Colonic mucosa (tissue), 4 donors: ENCODE measurements at places on chromosomes 7 and 10. TPM values are rescaled to one million over a fixed set of nuclear protein-coding genes. Genes with fewer than 3 reads are reported as not detected.
A peak's percentile ranks its signal among the peaks of the same experiment; 100 is the strongest.

DNA sequence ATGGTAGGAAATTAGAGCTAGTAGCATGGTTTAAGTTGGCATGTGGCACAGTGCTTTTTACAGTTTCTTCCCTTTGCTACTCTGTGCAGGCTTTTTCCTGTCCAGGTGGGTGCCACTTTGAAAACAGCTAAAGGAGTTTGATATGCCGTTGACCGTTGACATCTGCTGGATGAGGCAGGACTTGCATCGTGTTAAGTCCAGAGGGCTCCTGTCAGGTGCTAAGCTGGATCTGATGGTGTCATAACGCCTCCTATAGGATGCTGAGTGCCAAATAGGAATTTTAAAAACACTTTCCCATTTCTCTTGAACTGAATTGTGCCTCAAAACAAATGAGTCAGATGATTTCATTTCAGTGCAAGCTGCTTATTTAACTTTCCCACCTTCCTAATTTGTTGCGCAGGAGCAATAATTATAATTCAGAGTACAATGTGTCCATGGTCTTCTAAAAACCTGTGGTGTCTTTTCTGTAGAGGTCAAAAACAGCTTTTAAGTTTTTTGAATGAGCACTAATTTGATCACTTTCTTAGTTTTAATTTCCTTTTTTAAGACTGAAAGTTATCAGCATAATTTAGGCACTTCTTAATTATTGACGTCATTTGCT lies 178.3 kb downstream of the CDCA7L start:
- peak; percentile 19 for DNase-seq

The AGR2 gene
- total RNA-seq: 1,572 TPM

GRCh38 chr7:107398161-107398560 lies 71.7 kb upstream of the GPR22 start:
- DNase-seq: no peak

DNA sequence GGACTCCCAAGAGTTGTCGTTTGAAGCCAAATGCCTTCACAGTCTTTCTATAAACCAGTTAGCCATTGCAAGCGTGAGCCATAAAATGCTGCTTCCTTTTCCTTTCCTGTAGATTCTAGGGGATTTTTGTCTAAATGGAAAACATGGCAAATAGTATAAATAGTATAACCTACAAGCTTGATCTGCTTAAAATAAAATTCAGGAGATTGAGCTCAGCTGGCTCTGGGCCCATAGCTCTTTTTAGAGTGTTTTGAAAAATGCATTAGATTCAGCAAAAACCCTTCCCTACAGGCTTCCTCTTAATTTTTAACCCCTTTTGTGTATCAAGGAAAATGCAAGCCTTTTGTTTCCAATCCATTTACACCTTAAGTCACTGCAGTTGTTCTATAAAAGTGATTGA lies 190.1 kb upstream of the GDF10 start:
- peak; percentile 5 for DNase-seq

DNA sequence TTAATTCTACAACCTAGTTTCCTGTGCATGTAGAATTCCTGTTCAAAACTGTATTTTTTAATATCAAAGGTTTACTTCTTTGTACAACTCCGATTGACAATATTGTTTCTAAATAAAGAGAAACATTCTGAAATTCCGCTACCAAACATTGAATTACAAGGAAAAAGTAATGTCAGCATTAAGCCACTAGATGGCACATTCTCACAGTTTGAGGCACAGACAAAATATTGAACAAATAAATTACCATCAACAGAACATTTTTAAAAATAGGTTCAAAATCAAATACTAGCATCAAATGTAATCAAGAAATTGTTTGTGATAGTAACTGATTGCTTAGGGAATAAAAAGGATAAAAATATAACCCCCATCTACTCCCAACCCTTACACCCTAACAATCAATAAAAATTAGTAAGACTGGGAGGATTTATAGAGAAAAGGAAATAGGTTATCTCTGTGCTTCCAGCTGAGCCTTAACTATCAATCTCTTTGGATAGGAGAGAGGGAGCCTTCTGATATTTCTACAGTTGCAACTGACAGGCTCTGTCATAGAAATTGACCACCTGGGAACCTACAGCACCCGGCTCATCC lies 86.6 kb upstream of the C7orf33 start:
- DNase-seq: no peak

GRCh38 chr7:36224934-36225858 lies 72.1 kb downstream of the EEPD1 start:
- DNase-seq: no peak

GRCh38 chr10:98139431-98139830 lies 5.0 kb downstream of the R3HCC1L start:
- no peak for DNase-seq

The SPDYE1 gene
- not detected for total RNA-seq

The LYZL1 gene
- total RNA-seq: not detected

GRCh38 chr7:80686576-80686975 lies 48.1 kb downstream of the CD36 start:
- no peak for DNase-seq

The PRLHR gene
- not detected for total RNA-seq

The SPDYE5 gene
- total RNA-seq: not detected

- DNase-seq: no peak
These were observed 7.8 kb downstream of the NODAL start for GRCh38 chr10:70433581-70434280.

The NPFFR1 gene
- total RNA-seq: 0.08 TPM

DNA sequence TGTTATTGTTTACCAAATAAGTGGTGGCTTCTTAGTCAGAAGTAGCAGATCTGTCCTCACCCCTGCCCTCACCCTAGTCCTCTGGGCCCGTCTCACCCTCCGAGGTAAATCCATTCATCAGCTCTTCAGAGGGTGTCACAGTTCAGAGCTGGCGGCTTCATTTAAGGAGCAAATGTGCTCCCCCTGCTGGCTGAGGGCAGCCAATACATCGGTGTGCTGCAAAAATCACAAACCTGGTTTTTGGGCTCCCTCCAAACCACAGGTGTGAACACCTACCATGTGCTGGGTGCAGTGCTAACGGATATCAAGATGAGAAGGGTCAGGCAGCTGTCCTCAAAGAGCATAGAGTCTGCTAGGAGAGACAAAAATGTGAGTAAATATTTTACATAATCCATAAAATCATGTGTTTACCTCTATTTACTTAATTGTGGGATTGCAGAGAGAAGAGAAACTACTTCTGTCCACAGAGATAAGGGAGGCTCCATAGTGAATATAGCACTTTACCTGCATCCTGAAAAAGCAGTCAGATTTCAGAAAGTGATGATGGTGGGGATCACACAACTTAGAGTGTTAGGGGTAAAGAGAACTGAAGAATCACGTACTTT lies 15.5 kb upstream of the CRTAC1 start:
- peak; percentile 46 for DNase-seq

- no peak for DNase-seq
These were observed 12.5 kb downstream of the CCSER2 start for GRCh38 chr10:84340632-84341537.

The ZFAND4 gene
- 11.3 TPM for total RNA-seq

DNA sequence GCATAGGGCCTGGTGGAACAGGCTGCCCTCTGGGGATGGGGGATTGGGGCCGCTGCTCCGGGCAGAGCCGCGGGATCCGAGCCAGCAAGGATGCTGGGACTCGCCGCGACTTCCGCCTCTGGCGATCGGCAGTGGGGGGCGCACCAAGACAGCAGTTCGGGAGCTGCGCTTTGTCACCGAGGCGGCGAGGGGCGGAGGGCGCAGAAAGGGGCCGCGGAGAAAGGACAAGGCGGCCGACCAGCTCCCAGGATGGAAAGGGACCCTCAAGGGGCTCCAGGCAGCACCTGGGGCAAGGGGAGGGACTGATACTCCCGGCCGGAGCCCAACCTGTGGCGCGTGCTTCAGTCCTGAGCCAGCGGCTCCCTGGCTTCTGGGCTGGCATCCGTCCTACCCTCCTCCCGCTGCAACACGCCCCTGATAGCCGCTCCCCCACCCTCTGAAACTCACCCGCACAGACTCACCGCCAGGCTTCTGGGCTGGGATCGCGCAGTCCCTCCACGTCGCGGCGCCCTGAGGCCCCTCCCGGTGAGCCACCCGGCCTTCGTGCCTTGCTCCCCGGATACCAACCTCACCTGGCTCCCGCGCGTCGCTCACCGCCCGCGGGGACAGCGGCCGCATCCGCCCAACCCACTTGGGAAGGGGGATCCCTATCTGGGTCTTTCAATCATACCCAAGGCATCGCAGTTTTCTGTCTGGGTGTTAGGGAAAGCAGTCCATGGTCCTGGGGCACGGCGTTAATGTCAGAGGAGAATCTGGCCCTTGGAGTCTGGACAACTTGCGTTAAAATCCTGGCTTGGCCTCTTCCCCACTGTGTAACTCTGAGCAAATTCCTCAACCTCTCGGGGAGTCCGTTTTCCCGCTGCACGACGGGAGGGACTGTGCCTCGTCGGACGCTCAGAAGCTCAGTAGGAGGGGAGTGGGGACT lies 7.0 kb upstream of the EVX1 start:
- DNase-seq: peak; percentile 75

DNA sequence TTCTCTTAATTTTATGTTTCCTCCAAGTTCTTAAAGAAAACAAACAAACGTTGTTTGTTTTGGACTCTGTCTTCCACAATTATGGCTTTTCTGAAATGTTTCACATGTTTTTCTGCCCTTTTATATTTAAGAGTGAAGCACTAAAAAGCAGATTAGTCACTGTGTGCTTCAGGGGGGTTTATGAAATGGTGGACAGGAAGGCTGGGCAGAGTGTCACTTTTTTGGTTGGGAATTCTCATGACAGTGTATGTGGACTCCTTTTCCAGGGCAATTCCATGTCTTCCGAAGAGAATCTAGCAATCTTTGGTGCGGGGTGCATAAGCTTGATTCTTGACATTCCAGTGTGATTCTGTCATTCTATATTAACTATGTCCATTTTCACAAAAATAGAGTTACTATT lies 669.4 kb downstream of the PARD3 start:
- no peak for DNase-seq

DNA sequence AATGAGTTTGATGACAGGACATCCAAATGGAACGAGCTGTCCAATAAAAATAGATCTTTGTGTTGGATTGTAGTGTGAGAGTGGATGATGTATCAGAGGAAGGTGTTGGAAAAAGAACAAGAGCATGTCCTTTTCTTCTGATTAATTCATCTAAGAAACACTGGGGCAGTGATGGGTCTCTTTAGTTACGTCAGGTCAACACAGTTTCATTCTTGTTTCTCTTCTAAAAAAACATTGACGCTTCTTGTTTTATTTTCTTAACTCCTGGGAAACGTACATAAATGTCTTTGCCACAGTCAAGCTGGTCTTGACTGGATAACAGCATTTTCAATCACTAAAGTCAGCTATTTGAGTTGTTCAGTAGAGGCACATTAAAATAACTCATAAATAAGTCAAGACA lies 67.0 kb downstream of the PPP1R9A start:
- DNase-seq: no peak

GRCh38 chr10:29586509-29586908 lies 48.3 kb downstream of the SVIL start:
- no peak for DNase-seq

GRCh38 chr7:44307301-44307900 lies 18.0 kb downstream of the CAMK2B start:
- peak; percentile 16 for DNase-seq
